ENCODE measurements at places on chromosomes 16 and 17. TPM values are rescaled to one million over a fixed set of nuclear protein-coding genes. Genes with fewer than 3 reads are reported as not detected.

- no peak for DNase-seq
Observed at GRCh38 chr16:70805380-70805779, 4.4 kb upstream of the VAC14 start.

- no peak for DNase-seq
Observed at GRCh38 chr16:1993731-1994131, 4.0 kb downstream of the SYNGR3 start.

- DNase-seq: no peak
Observed at GRCh38 chr16:1044460-1045309, 27.9 kb upstream of the SSTR5 start.

- no peak for DNase-seq
Observed at GRCh38 chr17:48970865-48971687, 2.7 kb upstream of the GIP start.

- DNase-seq: peak; percentile 95
Observed at GRCh38 chr16:180681-181564, 664 bp downstream of the HBQ1 start.

GRCh38 chr17:78883533-78884131, 19.4 kb downstream of the CEP295NL start:
- DNase-seq: peak; percentile 93

- no peak for DNase-seq
Observed at GRCh38 chr16:85567101-85567866, 45.8 kb upstream of the GSE1 start.

DNA sequence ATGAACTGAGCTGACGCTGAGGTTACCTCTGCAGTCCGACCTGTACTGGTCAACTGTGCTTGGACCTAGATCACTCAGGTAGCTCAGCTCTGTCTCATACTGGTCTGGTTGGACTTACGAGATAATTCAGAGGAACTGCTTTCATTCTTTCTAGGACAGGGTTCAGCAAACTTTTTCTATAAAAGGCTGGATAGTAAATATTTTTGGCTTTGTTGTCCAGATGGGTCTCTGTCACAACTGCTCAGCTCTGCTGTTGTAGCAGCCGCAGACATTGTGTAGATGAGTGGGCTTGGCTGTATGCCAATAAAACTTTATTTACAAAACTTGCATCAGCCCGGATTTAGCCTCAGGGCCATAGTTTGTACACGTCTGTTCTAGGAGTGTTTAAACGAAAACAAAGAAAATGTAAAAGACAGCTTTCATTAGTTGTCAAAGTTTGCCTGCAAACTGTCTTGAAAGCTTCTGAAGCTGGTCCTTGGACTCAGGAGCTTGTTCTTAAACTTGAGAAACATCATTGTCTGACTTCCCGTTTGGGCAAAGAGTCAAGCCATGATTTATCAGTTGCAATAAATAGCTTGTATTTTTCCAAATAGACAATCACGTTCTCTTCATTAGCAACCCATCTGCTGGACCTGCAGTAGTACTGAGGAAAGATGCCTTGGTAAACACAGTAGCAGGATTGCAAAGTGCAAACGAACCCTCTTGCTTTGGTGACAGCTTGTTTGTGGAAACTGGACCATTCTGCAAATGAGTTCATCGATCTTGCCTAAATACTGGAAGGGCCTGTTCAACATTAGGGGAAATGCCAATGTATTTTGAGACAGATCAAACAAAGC, 253.4 kb downstream of the SNX29 start:
- DNase-seq: no peak

GRCh38 chr16:65281586-65281985, 159.7 kb upstream of the CDH11 start:
- DNase-seq: no peak

- no peak for DNase-seq
Observed at GRCh38 chr16:7177875-7178274, 154.8 kb upstream of the RBFOX1 start.

- no peak for DNase-seq
Observed at GRCh38 chr16:9976601-9977000, 205.6 kb downstream of the GRIN2A start.

DNA sequence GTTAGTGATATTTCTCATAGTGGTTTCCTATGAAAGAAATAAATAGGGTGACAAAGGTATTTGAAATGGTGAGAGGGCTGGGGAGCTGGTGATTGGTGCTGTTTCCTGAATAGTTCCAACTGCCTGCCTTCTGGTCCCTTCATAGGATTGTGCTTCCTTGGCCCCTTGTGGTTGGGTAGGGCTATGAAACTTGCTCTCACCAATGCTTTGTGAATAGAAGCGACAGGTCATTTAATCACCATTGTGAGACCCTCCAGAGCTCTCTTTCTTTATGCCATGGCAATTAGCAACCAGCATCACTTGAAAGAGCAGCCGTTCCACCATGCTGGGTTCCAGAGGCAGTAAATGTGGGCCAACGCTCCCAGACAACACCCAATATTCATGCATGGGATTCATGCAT, 23.7 kb upstream of the WWOX start:
- no peak for DNase-seq

DNA sequence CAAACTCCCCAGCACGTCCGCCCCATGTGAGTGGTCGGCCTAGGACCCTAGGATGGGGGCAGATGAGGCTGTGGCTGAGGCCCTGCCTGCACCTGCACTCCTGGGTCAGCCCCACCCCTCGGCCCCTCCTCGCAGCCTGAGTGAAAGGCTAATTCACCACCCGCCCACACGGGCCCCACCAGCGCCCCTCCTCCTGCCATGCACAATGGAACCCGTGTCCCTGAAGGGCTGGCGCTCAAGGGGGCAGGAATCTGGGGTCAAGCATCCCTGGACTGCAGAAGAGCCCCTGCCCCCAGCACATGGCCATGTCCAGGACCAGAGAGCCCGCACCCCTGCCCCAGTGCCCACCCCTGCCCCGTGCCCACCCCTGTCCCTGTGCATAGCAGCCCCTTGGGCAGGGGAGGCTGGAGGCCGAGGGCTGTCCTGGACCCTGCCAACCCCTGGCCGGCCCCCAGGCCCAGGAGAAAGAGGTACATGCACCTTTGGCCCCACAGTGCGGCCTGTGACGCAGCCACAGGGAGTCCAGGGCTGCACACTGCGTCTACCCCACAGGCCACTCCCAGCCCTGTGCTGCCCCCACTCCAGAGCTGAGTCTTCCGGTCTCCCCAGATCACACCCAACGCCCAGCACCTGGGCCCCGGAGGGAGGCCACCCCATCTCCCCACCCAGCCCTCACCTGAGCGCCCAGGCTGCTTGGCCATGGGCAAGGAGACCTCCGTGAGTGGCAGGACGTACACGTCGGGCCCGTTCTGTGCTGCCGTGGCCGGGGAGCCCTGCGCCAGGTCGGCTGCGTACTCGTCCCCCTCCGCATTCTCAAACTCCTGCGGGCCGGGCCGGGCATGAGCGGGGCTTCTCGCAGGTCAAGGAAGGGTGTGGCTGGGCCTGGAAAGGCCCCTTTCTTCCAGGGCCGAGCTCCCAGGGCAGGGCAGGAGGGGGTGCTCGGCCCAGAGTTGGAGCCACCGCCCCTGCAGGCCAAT, 34.6 kb upstream of the PVALEF start:
- DNase-seq: no peak

DNA sequence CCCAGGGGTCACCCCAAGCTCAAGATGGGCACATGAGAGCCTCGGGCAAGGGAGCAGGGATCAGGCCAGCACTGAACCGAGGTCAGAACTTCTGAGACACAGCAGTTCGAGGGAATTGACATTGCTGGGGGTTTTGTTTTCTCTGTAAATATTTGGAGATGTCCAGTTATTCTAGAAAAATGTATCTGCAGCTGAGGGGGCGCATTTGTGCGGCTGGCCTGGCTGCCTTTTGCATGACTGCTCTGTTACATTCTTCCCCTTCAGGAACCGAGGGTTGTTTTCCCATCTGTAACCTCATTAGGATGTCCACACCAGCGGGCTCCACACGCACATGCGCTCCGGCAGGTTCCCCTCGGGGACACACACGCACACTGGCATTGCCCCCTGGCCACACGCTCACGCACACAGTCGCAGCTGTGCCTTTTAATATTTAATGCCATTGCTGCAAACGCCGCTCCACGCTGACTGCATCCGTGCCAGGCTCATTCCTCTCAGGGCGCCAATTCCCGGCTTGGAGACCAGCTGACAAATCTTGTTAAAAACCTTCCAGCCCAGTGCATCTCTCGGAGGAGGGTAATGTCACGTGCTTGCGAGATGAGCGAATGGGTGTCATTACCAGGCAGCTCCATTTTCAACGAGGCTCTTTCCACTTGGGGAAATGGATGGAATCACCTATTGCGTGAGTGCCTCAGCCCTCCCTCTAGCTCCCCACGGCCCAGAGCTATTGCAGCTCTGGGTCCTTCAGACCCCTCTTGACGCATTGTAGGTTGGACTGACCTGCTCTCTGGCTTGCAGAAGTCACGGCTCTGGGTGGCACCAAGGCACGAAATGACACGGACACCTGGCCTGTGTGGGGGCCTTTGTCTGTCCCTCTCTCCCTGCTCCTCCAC, 13.1 kb downstream of the CCR7 start:
- DNase-seq: no peak

GRCh38 chr17:68733241-68734176, 132.3 kb upstream of the FAM20A start:
- DNase-seq: no peak

GRCh38 chr17:376936-377863, 24.6 kb upstream of the RPH3AL start:
- DNase-seq: no peak

DNA sequence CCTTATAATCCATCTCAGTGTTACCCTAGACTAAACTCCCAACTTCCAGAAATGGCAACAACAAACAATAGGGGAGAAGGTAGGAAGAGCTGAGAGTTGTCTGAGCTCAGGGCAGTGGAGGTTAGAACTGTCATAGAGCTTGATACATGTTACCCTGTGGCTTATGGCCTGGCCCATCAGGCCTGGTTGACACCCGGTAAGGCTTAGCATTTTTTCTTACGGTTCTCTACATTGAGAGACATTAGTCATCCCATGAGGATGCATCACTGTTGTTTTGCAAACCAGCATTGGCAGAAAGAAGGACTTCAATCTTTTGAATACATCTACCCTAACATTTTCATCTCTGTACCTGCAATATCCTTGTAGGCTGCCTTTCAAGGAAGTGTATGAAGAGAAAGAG, 226.6 kb downstream of the PHKB start:
- no peak for DNase-seq

GRCh38 chr16:50916040-50916439, 174.2 kb downstream of the CYLD start:
- DNase-seq: no peak

GRCh38 chr17:32627239-32627996, 140.6 kb downstream of the CDK5R1 start:
- DNase-seq: peak; percentile 13

DNA sequence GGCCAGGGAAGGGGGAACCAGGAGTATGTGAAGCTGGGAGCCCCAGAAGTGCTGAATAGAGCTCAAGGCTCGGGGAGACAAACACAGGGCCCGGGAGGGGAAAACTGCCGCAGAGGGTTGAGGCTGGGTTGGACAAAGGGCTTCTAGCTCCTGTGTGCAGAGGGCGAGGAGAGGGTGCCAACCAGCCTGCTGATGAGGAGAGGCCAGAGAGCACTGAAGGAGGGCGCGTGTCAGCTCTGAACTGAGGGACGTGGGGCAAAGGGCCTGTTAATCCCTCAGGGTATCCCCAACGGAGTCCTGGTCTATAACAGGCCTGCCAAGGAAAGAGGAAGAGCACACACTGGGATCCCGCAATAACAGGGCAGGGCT, 151.3 kb downstream of the C16orf78 start:
- no peak for DNase-seq

- no peak for DNase-seq
Observed at GRCh38 chr17:54537656-54538055, 363.0 kb upstream of the TOM1L1 start.

DNA sequence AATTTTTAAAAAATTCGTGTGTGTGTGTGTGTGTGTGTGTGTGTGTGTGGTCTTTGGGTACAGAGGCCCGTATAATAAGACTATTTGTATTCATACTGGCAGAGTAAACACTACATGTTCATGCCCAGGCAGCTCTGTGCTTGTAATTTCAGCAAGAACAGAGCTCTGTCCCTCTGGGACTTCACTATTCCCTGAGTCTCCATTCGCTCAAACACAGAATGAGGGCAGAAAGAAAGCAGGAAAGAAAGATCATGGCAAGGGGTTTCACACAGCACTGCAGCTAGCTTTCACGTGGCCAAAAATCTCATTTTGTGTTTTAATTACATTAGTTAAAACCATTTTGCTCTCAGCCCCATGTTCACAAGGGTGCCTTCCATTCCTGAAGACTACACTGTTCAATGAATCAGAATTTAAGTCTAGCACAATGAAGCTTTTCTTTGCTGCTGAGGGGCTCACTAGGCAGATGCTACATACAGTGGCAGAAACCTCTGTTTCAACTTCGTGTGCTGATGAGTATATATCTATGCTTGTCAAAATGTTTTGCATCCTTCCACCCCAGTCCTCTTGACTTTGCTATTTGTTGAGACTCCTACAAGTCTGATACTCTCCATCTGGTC, 198.4 kb upstream of the C17orf78 start:
- DNase-seq: no peak

DNA sequence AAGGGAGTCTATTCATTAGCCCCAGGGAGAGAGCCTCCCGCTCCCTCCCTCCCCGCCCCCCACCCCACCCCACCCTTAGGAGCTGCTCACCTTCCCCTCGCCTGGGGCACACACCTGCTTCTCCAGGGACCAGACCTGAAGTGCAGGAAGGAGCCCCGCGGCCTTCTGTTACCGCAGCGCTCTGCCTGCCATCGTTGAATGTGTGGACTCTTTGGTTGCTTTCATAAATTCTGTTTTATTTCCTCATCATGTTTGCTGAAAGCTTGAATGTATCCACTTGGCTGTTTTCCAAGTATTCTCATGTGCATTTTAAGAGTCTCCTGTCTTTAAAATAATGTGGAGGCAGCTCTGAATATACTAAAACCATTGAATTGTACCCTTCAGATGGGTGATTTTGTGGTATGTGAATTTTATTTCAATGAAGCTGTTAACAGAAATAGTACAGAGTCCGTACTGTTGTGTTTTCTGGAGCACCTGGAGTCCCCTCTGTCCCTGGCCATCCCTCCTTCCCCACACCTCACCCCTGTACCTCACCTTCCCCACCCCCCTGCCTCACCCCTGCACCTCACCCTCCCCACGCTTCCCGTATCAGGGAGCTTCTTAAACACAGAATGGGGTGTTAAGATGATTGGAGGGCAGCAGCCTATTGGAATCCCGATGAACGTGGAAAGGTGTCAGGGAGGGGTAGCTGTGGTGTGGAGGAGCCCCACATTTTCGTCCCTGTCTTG, 25.5 kb downstream of the RAB11FIP3 start:
- DNase-seq: no peak

GRCh38 chr16:5928476-5929065, 831.0 kb upstream of the EEF2KMT start:
- peak; percentile 65 for DNase-seq

TBC1D3I gene
- 0.05 TPM for polyA plus RNA-seq

PHOSPHO1 gene
- not detected for polyA plus RNA-seq

SDR42E2 gene
- polyA plus RNA-seq: not detected

Data from SK-N-SH (cell line).